ENCODE measurements at places on chromosomes 5 and 9. TPM values are rescaled to one million over a fixed set of nuclear protein-coding genes. Genes with fewer than 3 reads are reported as not detected.

- DNase-seq, result no peak
Observed at GRCh38 chr9:131910572-131910971, 169.1 kb downstream of the MED27 start.

- no peak for DNase-seq
Observed at GRCh38 chr9:93387791-93388190, 63.7 kb upstream of the FAM120A start.

TLE1 gene
- 49.5 TPM for total RNA-seq

DRD1 gene
- total RNA-seq, result 0.18 TPM

NR3C1 gene
- total RNA-seq, result 132 TPM
